ENCODE measurements at places on chromosomes 7 and 10.

GRCh38 chr7:7100432-7100849 lies 81.9 kb upstream of the C1GALT1 start:
- no peak for DNase-seq
- no peak overlapping the region for H3K27ac ChIP-seq
- no peak overlapping the region for H3K4me3 ChIP-seq
- no peaks in the 10 kb centered on the region for H3K36me3 ChIP-seq
- H3K4me1 ChIP-seq: peaks cover 14% of the 10 kb centered on the region
- no peaks in the 10 kb centered on the region for H3K27me3 ChIP-seq

DNA sequence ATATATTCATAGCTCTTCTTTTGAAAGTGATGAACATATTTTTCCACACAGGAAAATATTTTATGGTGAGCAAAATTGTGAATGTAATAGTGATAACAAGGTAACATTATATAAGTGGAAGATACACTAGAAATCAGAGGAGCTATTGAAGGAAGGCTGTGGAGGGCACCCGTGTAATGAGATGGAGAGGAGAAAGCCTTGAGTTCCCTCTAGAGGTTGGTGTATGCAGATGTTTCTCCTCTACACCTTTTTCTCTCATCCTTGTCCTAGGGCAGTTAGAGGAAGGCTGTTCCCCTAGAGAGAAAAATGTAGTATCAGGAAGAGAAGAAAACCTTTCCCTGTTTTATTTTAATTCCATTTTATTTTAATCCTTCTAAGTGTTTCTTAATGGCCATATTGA lies 54.6 kb upstream of the NRG3 start:
- DNase-seq: no peak
- H3K27me3 ChIP-seq: no peaks in the 10 kb centered on the region
- no peak overlapping the region for H3K27ac ChIP-seq
- H3K36me3 ChIP-seq: no peaks in the 10 kb centered on the region

- H3K4me3 ChIP-seq: no peak overlapping the region
- H3K36me3 ChIP-seq: no peaks in the 10 kb centered on the region
- H3K4me1 ChIP-seq: no peaks in the 10 kb centered on the region
- no peak overlapping the region for H3K27ac ChIP-seq
These were observed 147.9 kb upstream of the FRMD4A start for GRCh38 chr10:14478604-14479003.

GRCh38 chr7:22720791-22721786 lies 5.9 kb upstream of the IL6 start:
- peaks cover 20% of the 10 kb centered on the region for H3K4me1 ChIP-seq

GRCh38 chr10:646118-646524 lies 43.3 kb downstream of the DIP2C start:
- H3K27me3 ChIP-seq: no peaks in the 10 kb centered on the region
- DNase-seq: no peak
- H3K36me3 ChIP-seq: no peaks in the 10 kb centered on the region
- H3K4me1 ChIP-seq: no peaks in the 10 kb centered on the region
- H3K27ac ChIP-seq: no peak overlapping the region

DNA sequence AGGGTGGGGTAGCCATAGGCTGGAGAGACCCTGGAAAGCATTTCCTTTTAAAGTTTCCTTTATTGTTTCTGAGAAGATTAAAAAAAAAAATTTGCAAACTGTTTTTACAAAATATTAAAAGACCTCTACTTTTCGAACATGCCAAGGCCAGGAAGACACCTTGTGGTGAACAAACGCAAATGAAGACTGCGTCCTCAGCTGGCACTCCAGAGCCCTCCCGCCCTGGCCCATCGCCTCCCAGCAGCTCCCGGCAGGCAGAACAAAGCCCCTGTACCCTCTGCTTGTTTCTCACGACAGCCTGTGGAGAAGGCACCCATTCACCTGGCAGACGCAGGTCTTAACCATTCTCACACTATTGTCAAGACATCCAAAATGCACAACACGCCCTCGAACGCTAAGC lies 56.4 kb downstream of the ESYT2 start:
- H3K27me3 ChIP-seq: no peaks in the 10 kb centered on the region
- no peak overlapping the region for H3K27ac ChIP-seq
- no peak for DNase-seq
- H3K36me3 ChIP-seq: peaks cover 63% of the 10 kb centered on the region
- H3K4me3 ChIP-seq: no peak overlapping the region

DNA sequence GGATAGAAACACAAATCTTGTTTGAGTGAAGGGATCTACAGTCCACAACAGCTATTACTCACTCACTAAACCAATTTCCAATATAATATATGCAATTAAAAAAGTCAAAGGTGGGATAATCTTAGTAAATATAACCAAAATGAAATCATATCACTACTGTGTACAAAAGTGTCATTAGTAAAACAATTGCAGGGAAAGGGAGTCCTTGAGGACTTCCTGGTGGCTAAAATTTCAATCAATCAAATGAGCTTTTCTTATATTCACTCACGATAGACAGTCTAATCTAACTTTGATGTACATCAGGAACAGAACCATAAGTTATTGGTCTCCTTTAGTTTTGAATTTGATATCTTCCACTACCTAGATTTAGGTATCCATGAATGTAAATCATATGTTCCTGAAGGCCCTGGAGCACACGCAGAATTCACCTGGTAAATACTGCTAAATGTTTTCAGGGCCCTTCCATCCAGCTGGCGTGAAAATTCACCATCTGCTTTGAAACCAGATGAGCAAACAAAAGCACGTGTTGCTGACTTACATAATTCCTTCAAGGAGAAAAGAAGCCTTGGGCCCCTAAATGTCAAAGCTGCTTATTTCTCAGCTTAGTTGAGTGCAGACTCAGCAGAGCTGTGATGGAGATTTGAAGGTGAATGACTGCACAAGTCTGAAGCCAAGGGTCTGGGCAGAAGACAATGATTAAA lies 159.3 kb upstream of the TMEM196 start:
- H3K27ac ChIP-seq: no peak overlapping the region
- no peaks in the 10 kb centered on the region for H3K36me3 ChIP-seq
- no peak for DNase-seq

DNA sequence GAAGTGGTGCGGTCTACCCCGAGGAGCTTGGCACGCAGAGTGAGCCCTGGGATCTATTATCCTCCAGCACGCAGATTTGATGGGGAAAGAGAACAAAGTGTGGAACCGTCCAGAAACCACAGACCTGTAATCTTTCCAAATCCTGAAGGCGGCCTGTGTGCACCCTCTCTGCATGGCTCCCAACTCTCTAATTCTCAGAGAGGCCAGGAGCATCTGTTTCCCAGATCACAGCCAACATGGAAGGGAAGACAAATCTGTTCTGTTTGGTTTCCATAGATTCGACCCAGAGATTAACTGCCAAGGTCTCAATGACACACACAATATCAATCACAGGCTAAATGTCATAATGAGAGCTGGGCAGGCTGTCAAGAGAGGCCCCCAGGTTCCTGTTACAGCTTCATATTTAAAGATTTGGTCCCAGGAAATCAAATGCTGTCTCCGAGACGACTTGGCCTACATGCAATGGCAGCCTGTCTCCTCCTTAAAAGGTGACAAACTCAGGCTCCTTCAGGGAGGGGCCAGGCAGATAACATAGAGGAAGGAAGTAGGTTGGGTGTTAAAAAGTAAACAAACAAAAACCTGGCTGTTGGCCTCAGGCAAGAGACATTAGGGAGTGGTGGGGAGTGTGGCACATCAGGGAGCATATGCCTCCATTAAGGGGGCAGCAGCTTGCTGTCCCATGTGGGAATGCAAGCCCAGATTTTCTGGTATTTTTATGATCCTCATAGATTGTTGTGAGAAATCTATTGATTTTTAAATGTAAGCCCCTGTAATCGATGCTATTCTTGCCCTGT lies 48.8 kb upstream of the SAMD8 start:
- H3K27me3 ChIP-seq: no peaks in the 10 kb centered on the region
- H3K27ac ChIP-seq: no peak overlapping the region
- no peaks in the 10 kb centered on the region for H3K36me3 ChIP-seq

- no peak for DNase-seq
- peaks cover 21% of the 10 kb centered on the region for H3K27me3 ChIP-seq
- H3K36me3 ChIP-seq: no peaks in the 10 kb centered on the region
- H3K4me3 ChIP-seq: no peak overlapping the region
- H3K4me1 ChIP-seq: no peaks in the 10 kb centered on the region
- H3K27ac ChIP-seq: no peak overlapping the region
These were observed 283.6 kb downstream of the ADRA2A start for GRCh38 chr10:111360260-111360925.

All from activated CD8-positive, alpha-beta memory T cell treated with anti-CD3 and anti-CD28 coated beads, Interleukin-2, amount 10 ng/mL, durations not matched to agents 7 days and 5 days (primary cell).